ENCODE measurements at places on chromosomes 7 and 10. TPM values are rescaled to one million over a fixed set of nuclear protein-coding genes. Genes with fewer than 3 reads are reported as not detected.

DNA sequence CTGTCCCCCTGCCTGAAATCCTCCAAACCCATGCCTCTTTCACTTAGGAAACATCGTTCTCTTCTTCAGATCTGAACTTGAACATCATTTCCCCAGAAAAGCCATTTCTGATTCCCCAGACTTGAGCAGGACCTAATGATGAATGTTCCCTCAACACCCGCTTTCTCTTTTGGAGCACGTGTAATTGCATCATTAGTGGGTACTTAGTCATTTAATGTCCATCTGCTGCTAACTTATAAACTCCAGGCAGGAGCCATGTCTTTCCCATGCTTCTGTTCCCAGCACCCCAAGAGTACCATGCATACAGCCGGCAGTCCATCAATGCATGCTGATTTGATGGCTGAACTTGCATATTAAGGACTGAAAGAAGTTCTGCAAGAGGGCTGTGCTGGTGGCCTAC is 36.5 kb upstream of the ECHDC3 start:
- DNase-seq = no peak

DNA sequence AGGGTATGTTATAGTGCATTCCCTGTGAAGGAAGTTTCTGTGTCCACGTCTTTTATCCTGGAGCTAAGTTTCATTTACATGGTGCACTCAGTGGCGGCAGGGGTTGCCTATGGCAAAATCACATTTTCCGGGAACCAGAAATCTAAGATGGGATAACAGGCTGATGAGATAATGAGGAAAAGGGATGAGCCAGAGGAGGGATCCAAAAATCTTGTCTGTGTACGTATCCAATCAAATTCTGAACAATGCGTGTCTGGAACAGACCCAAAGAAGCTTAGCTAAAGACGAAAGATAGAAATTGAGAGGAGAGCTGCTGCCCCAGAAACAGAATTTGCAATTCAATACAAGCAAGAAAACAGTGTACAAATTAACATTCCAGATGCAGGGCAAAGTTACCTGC is 16.1 kb downstream of the LANCL2 start:
- DNase-seq = no peak

DNA sequence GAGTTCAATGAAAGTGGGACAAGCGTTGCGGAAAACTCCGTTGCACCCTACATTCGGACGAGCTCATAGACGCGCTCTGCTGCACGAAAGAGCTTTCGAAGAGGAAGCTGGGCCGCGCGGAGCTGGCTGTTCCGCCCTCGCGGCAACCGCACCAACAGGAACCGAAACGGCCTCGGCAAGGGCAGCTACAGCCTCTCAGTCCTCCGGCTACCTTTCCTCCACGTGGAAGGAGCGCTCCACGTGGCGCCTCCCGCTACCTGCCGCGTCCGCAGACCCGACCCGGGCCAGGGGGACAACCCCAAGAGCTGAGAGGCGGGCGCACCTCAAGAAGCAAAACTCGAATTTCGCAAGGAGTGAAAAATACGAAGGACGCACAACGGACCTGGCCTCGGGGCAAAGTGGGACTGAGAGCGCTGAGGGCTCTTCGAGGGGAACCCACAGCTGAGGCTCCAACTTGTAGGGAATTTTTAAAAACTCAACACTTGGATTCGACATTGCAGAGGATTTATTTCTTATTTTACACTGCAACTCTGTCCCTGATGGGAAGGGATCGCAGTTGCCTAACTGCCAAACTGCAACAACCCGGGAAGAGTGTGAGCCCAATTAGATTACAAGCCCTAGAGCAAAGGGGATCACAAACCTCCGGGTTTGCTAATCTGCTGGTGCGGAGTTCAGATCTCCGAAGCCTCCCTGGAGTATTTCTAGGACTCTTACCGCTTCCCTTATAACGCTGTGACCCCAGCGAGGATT is 1.4 kb downstream of the HPSE2 start:
- no peak for DNase-seq

- DNase-seq = no peak
Observed at GRCh38 chr10:100355086-100355485, 8.1 kb downstream of the SCD start.

DNA sequence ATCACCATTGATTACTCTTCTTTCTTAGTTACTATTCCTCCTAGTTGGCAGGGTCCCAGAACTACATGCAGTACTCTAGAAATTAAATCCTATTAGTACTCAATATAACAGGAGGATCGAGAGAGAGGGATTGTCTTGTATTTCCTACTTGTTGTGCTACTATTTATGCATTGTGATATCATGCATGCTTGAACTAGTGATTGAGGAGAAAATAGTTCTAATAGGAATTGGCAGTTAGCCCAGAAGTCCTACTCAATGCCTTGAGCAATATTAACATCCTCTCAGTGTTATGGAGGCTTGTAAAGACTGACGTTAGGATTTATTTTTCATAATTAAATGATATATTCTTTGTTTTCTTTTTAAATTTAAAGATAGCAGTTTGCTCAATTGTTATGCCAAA is 67.4 kb downstream of the FOXP2 start:
- no peak for DNase-seq

DNA sequence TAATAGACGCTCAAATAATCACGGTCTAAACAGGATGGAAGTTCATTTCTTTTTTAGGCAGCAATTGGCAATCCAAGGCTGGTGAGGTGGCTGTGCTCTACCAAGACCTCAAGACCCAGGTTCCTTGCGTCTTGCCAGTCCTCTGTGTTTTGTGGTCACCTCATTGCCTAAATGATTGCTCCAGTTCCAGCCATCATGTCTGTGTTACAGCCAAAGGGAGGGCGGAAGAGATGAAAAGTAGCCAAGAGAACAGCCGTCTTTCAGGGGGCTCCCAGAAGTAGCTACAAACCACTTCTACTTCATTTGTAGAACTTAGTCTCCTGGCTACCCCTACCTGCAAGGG is 19.2 kb upstream of the C10orf67 start:
- DNase-seq = no peak

Gene ZNF438
- 1.9 TPM for total RNA-seq

Gene MRC1
- 30.9 TPM for total RNA-seq

GRCh38 chr7:33191340-33191739 is 62.0 kb downstream of the BBS9 start:
- DNase-seq = no peak

DNA sequence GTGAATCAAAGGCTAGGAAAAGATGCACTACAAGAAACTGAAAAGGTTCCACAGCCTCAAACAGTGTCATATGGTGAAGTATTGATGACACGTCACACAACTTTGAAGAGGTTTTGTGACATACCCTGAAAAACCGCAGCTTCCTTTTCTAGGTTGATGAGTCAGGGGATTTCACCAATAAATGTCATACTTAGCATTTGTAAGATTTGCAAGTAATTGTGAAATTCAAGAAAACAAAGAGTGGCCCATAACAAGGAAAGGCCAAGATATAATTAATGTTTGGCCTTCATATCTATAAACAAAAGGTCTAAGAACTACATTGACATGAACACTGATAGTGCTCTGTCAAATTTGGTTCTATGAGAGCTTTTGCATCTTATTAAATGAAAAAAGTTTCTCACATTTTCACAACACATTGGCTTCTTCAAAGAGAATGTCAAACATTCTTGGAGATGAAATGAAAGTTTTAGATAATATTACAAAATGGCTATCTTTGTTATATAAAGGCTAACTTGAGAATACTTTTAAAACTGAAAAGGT is 62.0 kb upstream of the NAMPT start:
- DNase-seq = no peak

DNA sequence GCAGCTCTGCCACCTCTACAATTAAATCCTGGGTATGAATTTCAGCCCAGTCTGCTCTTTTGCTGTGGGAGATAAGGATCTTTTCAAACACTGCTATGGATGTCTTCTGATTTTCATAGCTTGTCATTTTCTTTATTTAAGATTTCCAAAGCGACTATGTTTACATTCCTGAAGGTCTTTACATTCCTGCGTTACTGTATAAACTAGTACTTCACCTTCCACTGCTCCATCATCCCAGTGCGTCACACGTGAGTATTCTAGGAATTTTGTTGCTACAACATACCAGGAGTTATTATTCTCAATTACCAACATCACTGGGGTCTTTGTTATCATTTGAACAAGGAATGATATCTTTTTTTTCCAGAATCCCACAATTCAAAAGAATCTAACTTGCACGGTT is 944.7 kb downstream of the SORCS3 start:
- DNase-seq = no peak

- DNase-seq = no peak
Observed at GRCh38 chr7:21959387-21959776, 13.7 kb upstream of the CDCA7L start.

DNA sequence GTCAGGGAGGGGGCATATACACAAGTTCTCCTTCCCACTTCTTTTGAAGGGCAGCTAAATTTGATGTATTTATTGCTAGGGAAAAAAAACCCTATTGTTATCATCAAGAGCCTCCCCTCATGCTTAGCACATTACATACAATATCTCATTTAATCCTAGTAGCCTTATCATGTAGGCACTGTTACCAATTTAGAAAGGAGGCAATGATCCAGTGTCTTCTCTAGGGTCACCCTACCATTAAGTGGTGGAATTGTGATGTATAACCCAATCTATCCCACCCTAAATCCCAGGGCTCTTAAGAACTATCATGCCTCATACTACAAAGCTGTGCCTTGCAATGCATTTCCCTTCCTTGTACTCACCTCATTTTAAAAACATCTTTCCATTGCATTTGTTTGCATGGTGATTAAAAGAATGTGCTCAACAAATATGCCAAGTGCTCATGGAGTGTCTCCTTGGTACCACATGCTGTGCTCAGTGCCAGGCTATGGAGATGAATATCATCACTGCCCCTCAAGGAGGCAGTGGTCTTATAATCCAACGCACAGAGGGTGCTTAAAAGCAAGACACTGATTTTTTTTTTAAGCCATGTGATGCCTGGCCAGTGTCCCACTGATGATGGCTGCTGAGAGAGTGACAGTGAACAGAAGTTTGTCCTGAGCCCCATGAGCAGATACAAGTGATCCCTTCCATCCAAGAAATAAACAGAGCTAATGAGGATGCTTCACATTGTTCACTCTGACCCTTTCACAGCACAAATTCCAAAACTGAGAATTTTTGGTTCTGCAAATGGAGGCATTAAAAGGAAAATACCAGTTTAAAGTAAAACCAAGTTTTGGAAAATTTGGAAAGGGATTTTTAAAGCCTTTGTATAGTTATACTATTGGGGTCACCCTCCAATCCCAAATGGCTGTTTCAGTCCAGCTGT is 98.2 kb downstream of the SORBS1 start:
- no peak for DNase-seq

DNA sequence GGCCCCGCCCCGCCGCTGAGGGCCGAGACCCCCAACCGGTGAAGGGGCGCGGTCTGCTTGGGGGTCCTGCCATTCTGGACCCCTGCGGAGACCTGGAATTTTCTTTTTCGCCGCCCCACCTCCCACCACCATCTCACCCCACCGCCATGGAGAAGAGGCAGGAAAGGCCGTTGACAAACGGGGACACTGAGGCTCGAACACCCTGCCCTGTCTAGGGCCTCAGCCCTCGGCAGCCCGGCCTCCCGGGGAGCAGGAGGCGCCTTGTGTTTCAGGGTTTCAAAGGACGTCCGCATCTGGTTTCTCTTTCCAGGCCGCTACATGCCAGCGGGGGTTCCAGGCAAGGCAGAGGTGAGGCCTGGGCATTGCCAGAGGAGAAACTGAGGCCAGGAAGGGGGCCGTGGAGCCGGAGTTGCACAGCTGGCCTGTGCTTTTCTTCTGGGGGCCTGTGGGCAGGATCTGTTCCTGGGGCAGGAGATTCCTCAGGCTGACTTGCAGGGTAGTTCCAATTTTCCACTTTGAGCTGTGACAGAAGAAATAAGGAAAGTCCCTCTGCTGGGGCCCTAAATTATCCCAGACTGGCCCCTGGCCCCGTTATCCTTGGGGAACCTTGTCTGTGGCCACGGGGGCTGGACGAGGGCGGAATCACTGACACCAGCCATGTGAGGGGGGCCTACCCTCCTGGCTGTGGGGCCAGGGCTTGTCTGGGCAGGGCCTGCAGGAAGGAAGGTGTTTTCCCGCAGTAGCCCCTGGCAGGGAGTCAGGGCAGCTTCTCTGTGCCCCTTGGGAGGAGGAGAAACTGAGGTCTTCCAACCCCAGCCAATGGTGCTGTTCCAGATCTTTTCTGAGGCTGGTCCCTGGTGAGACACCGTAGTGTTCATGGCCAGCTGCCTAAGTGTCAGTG is 900 bp upstream of the MICALL2 start:
- DNase-seq = no peak

GRCh38 chr10:13701157-13701919 is 114.6 kb downstream of the PRPF18 start:
- DNase-seq = peak; percentile 87

GRCh38 chr7:139180700-139181311 is 50.2 kb upstream of the UBN2 start:
- DNase-seq = no peak

Measured in left lobe of liver (tissue), 2 donors.